NCI-H226 (cell line): ENCODE measurements at places on chromosomes 2 and 18.

- DNase-seq: no peak
These were observed 185.9 kb downstream of the SLC39A10 start for GRCh38 chr2:195842932-195843331.

DNA sequence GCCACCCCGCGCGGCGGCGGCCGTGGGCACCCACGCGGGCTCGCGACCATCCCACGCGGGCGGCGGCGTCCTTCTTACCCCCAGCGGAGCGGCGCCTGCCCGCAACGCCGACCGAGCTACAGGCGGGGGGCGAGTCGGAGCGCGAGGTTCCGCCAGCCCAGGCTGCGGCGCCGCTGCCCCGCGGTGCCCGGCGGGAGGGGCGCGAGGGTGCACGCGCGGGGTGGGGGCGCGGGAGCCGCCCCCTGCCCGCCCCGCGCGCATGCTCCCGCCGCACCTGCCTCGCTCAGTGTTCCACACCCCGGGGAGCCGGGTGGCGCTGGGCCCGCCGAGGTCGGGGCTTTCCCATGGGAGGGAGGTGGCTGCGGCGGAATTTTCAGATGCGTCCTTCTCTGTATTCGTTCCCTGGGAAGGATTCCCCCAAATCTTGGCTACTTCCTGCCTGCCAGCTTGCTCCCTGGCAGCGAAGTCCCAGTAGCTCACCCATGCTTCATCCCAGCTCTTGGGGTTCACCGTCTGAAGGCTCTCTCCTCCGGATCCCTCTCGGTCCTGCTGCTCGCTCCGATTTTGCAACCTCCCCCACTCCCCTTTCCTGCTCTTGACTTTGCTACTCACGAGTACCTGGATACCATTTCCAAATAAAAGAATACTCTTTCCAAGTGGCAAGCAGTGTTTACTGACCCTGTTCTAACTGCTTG is at the start of gene L3MBTL4:
Gene L3MBTL4 (minus strand): TSS at position 189 of the 695 bp plus-strand sequence. CDS start 103,286 bp downstream, outside the sequence.
- peak; percentile 54 for DNase-seq

GRCh38 chr2:204078003-204078698 is 141.6 kb downstream of the ICOS start:
- DNase-seq: no peak

DNA sequence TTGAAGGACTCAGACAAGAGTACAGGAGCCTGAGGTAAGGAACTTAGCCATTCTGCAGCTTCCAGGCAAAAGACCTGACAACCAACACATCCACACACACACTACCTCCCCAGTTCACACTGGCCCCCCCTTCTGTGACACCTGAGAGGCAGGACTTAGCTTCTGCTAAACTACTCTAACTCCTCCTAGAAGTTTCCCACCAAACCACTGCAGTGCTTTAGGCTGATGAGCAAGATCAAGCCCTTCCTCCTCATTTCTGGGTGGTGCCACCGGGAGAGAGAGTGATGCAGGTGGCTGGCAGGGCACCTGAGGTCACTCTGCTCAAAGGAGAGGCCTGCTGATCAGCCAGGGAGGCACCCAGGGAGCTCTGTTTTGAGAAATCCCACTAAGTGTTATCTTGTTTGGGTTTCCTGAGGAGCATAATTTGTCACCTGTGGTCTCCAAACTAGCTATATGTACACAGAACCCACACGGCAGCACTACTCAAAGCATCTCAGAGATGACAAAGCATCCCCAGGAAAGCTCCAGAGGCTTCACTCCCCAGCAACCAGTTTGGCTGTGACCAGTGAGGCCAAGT is 188.4 kb downstream of the MYO5B start:
- no peak for DNase-seq

- DNase-seq: no peak
These were observed 23.2 kb downstream of the COBLL1 start for GRCh38 chr2:164818149-164819136.

- DNase-seq: no peak
These were observed 12.0 kb upstream of the ARHGAP15 start for GRCh38 chr2:143117225-143117624.

DNA sequence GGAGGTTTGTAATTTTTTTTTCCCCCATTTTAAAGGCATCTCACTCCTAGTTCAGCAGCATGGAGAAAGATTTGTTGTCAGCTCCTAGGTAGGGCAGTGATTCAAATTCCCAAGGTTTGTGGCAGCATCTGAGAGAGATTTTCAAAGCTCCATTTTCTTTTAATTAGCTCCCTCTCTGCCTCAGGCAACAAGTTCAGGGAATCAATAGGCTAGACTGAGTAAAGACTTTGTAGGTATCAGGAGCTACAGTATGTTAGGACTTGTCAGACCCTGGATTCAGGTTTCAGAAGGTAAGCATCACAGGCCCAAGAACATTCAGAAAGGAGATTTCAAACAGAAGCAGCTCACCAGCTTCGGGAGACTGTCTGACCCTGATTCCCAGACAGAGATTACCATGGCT is 273.3 kb upstream of the ERBB4 start:
- DNase-seq: no peak

DNA sequence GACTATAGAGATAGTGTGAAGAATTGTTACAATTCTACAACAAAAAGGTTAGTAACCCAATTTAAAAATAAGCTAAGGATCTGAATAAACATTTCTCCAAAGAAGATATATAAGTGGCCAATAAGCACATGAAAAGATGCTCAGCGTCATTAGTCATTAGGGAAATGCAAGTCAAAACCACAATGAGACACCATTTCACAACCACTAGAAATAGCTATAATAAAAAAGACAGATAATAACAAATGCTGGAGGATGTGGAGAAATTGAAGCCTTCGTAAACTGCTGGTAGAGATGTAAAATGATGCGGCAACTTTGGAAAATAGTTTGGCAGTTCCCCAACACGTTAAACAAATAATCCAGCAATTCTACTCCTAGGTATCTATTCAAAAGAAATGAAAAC is 366.5 kb upstream of the POU3F3 start:
- DNase-seq: no peak

- DNase-seq: no peak
These were observed 54.3 kb downstream of the MSH2 start for GRCh38 chr2:47457268-47457667.

DNA sequence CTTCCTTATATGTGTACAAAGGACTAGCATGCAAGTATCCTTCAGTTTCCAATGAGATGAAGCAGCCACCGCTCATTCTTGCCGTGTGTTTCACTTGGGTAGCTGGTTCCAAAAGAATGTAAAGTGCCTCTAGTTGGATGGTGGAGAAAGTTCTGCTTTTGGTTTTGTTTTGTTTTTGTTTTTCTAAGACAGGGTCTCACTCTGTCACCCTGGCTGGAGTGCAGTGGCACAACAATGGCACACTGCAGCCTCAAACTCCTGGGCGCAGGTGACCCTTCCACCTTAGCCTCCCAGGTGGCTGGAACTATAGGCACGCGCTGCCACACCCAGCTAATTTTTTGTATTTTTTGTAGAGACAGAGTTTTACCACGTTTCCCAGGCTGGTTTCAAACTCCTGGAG is 8.3 kb downstream of the ANXA4 start:
- DNase-seq: no peak

- no peak for DNase-seq
These were observed 37.3 kb downstream of the EMX1 start for GRCh38 chr2:72954376-72955227.

GRCh38 chr2:40281021-40281940 is 170.6 kb downstream of the SLC8A1 start:
- DNase-seq: peak; percentile 18
